ENCODE measurements at places on chromosomes 2 and 18. TPM values are rescaled to one million over a fixed set of nuclear protein-coding genes. Genes with fewer than 3 reads are reported as not detected.

TUBA3D gene
- not detected for total RNA-seq

LCT gene
- not detected for total RNA-seq

GALNT3 gene
- total RNA-seq, result 7.8 TPM

SKOR2 gene
- total RNA-seq, result not detected

MRO gene
- total RNA-seq, result 0.31 TPM

NEU4 gene
- total RNA-seq, result 0.63 TPM

SYT4 gene
- total RNA-seq, result 372 TPM

SERPINB4 gene
- not detected for total RNA-seq

KYNU gene
- total RNA-seq, result under 0.01 TPM

RFX8 gene
- total RNA-seq, result not detected

KCNJ3 gene
- 15.7 TPM for total RNA-seq

COPS8 gene
- 136 TPM for total RNA-seq

CD302 gene
- total RNA-seq, result 1.9 TPM

ARL5A gene
- 61.7 TPM for total RNA-seq

MOGAT1 gene
- not detected for total RNA-seq

RTP5 gene
- 3.1 TPM for total RNA-seq
